ENCODE measurements at places on chromosomes 13 and 19.

DNA sequence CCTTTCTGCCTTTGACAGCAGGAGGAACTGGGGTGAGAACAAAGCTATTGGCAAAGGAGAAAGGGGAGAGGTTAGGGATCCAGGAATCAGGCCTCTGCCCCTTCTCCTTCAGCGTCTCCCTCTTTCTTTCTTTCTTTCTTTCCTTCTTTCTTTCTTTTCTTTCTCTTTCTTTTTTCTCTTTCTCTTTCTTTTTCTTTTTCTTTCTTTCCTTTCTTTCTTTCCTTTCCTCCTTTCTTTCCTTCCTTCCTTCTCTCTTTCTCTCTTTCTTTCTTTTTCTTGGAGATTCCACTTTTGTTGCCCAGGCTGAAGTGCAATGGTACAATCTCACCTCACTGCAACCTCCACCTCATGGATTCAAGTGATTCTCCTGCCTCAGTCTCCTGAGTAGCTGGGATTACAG lies 75.6 kb downstream of the TRPM4 start:
- no peak for DNase-seq

- DNase-seq = no peak
Measured at GRCh38 chr19:9801976-9802375, 16.9 kb downstream of the FBXL12 start.

- no peak for DNase-seq
Measured at GRCh38 chr19:45380107-45380506, 9.7 kb upstream of the ERCC2 start.

- no peak for DNase-seq
Measured at GRCh38 chr19:1079566-1080111, 12.7 kb downstream of the ARHGAP45 start.

GRCh38 chr19:2546128-2547032 lies 70.5 kb downstream of the GADD45B start:
- DNase-seq = no peak

GRCh38 chr13:73287831-73288230 lies 229.0 kb downstream of the KLF5 start:
- no peak for DNase-seq

GRCh38 chr13:20188667-20189553 lies 3.8 kb downstream of the GJB2 start:
- no peak for DNase-seq

- DNase-seq = peak; percentile 66
Measured at GRCh38 chr19:11125994-11126685, 29.4 kb downstream of the SPC24 start.

- no peak for DNase-seq
Measured at GRCh38 chr13:26343816-26344215, 89.9 kb downstream of the CDK8 start.

- no peak for DNase-seq
Measured at GRCh38 chr13:90591927-90592268, 755.6 kb upstream of the MIR17HG start.

- DNase-seq = no peak
Measured at GRCh38 chr13:46622630-46623256, 69.8 kb downstream of the LRCH1 start.

DNA sequence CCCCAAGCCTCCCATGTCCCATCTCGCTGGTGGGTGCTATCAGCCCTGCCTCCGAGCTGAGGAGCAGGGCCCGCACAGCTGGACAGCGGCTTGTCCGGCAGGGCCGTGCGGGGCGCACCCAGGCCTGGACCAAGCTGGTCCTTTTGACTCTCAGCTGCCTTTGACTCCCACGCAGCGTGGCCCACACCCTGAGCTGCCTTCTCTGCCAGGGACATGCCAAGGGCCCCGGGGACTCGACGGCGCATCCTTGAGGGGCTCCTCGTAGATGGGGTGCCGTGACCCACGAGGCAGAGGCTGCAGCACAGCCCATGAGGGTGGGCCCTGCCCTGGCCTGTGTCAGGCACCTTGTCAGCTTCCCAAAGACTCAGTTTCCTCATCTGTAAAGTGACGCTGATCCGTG lies 38.8 kb upstream of the F7 start:
- DNase-seq = no peak

Data from activated CD4-positive, alpha-beta T cell treated with anti-CD3 and anti-CD28 coated beads, Interleukin-2, amount 50 U/mL, for 24 hours (primary cell).